ENCODE measurements at places on chromosomes 13 and 19.

- DNase-seq, result no peak
These were observed 18.5 kb upstream of the COLGALT1 start for GRCh38 chr19:17536955-17537354.

DNA sequence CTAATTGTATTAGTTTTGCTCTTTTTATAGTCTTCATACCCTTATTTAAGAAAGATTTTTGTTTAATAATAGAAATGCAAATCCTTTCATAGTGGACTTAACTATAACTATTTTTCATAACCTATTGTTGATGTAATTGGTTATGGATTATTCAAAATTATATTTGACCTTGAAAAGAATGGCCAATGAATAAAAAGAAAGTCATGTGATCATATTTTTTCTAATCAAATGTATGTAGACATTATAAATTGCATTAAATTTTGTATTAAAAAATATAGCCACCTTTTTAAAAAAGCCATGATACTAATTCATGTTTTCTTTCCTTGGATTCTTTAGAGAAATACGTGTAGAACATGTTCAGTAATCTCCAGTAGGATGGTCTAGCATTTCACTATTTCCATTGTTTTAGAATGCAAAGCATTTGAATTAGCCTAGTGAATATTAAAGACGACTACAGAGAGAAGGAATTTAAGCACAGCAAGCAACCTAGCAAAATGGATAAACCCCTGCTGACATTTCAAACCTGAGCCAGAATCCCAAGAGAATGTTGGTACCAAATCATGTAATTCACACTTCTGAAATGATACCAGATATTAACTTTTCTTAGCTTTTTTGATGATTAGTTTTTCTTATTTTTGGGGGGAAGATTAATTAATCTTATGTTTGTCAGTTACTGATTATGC is 1297.4 kb upstream of the MIR17HG start:
- DNase-seq, result no peak

DNA sequence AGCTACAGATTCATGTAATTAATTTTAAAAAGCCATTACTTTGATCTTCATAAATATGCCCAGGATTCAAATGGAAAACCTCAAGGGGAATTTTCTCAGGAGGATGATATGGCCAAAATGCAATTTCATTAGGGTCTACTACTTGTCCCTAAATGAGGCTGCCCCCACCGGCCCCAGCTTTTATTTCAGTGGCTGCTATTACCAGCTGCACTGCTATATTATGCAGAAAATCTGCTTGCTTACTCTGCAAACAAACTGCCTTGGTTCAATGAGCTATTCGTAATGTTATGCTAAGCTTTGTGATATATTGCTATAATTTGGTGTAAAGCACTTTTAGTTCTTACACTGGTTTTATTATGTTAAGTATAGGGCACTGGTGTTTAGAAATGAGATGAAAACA is 137.3 kb upstream of the TMTC4 start:
- no peak for DNase-seq

DNA sequence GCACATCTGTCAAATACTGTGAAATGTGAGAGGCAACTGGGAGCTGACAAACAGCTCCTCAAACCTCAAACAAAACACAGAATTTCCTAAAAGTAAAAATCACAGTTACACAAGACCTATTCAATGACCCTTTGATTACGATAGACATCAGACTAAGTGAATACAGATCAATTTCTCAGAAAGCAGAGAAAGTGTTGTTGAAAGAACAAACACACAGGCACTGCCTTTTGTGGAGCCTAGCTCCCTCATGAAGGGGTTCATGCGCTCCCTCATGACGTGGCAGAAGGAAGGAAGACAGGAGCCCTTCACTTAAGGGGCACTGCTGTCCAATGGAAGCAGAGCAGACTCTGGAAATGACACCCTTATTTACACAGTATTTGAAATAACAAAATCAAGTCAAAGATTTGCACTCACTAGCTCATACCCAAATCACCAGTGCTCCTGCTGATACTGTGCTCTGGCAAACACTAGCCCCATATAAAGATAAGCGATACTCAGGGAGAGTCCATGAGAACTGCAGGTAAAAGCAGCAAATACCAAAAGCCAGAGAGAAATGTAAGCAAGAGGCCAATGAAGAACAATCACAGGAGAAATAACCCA is 144.9 kb downstream of the KLF12 start:
- no peak for DNase-seq

GRCh38 chr13:63901630-63902029 is 2486.0 kb upstream of the PCDH20 start:
- DNase-seq, result no peak

DNA sequence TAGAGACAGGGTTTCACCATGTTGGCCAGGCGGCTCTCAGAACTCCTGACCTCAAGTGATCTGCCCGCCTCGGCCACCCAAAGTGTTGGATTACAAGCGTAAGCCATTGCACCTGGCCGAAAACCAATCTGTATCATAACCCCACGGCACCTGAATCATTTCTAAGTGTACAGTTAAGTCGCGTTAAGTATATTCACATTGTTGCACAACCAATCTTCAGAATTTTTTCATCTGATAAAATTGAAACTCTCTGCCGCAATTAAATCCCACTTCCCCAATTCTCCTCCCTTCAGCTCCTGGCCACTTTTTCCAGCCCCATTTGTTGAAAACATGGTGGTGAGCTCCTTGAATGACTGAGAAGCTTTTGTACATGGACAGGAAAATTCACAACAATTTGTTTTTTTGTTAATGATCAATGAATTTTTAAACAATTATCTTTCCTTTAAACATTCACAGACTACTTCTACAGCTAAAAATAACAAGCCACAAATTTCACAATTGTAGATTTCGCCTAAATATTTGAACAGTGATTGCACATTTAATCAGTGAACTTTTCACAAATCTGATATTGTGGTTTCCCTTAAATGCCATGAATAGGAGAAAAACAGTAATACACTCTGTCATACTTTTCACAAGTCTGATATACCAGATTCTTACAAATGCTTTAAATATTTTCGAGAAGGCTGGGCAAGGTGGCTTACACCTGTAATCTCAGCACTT is 13.8 kb downstream of the FGF21 start:
- no peak for DNase-seq

DNA sequence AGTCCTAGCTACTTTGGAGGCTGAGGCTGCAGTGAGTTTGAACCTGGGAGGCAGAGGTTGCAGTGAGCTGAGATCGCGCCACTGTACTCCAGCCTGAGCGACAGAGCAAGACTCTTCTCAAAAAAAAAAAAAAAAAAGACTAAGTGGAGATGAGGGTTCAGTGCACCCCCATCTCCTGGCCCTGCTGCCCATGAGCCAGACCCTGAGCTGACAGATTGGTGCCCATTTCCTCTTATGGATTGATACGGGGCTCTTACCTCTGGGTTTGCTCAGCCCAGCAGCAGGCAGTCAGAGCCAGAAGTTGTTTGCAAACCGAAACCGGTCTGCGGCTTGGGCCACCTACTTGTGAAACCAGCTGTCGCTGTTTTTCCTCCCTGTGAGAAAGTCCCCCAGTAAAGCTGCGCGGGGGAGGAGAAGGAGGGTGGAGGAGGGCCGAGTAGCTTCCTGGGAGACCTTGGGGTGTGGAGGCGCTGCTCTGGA is 36.9 kb downstream of the ARRDC2 start:
- peak; percentile 54 for DNase-seq

DNA sequence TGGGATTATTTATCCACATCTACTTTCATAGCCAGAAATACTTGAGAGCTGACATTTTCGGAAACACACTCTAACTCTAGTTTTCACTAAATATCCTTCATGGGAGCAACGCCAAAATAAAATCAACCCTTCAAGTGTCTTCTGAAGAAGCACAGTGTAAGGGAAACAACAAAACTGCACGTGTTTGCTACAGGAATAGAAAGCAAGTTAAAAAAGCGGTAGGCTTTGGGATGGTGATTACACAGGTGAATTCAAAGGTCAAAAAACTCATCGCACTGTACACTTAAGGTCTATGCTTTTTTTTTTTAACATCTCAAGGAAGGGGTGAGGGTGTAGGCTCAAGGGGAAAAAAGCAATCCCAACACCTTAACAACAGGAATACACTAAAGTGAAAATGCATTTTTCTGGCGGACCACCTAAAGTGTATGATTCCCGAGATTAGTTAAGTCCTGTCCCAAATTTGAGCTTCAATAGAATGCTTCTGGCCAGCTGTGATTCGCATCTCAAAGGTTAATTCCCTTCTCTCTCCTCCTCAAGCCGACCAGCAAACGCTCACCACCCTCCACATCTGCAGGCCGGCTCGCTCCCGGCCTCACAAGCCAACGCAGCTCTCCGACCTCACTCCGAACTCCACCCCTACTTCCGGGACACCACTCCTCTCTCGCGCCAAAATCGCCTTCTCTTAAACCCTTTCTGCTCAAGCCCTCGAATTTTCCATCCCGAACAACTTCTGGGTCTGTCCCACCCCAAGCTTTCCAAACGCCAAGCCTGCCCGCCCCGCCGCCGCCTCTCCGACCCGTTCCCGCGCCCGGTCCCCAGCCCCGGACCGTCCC is 1.1 kb downstream of the ARGLU1 start:
- peak; percentile 37 for DNase-seq

DNA sequence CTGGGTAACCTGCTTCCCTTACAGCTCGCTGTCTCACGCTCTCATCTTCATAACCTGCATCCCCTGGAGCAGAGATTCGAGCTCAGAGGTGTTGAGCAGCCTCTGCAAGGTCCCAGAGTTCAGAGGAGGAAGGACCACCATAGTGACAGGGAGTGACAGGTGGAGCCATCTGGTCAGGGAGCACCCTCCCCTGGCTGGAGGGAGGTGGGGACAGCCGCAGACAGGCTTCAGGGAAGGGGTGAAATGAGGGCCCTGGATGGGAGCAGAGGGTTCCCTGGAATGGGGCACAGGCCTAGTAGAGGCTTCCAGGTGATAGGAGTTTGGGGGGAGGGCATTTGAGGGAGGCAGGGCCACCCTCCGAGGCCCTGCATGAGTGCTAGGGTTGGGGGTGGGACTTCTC is 82.1 kb downstream of the ZNF429 start:
- no peak for DNase-seq

GRCh38 chr19:30682999-30683536 is 310.9 kb downstream of the ZNF536 start:
- peak; percentile 86 for DNase-seq

DNA sequence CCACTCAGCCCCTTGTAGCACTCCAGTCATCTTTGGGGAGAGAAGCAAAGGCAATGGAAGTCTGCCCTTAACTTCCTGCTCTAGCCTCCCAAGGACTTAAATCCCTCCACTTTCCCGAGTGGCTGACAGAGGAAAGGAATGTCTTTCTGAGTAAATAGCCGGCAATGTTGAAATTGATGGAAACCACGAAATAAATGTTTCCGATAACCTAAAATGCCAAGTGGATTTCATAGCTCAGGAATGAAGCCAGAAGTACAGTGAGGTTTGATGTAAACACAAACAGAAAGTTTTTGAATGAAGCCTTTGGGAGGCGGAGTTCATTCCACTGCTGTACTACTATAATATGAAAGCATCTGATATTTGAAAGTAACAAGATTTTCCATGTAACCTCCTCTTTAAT is 14.0 kb upstream of the TBC1D4 start:
- peak; percentile 85 for DNase-seq

DNA sequence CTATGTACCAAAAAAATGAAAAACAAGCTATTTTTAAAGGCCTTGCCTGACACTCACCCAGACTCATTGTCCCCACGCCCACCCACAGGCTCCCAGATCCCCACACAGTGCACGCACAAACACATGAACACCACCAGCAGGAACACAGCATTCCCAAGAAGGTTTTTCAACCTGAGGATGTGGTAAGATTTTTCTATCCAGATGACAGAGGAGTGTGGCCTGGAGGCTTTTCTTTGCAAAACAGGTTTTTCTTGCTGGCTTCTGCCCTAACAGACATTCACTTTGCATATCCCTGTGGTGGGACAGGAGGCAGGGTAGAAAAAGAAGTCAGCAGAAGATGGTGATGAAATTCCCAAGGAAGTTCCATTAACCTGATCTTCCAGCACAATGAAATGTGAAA is 97.8 kb downstream of the KLF12 start:
- DNase-seq, result no peak

DNA sequence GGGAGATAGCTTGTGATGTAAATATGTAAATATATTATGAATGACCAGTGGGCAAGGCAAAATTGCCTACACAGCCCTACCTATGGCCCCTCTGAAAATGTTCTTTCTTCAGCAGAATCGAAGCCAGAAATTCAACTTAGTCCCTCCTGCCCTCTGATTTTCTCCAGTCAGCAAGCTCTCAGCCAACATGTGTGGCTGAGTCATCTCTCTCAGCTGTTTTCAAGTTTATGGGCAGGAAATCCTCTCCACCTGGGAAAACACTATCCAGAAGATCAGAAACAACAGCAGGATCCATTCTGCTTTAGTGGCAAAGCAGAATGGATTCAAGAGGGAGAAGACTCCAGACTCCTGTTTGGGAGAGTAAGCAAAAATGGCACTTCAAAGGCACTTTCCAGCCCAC is 8.9 kb upstream of the ZNF527 start:
- no peak for DNase-seq

DNA sequence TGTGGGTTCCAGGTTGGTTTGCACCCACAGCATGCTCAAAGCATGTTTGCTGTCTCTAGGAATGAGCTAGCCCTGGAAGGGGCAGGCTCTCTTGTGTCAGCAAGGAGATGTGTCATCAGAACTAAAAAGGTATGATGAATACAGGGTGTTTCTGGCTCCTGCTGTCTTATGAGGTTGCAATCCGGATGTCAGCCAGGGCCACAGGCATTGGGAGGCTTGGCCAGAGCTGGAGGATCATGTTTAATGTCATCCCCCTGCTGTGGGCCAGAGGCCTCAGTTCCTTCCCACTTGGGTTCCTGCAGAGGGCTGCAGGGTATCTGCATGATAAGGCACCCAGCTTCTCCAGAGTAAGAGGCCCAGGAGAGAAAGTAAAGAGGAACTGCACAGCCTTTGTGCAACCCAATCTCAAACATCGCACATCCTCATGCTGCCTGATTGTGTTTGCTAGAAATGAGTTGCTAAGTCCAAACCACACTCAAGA is 193.6 kb downstream of the COL4A1 start:
- DNase-seq, result peak; percentile 80

DNA sequence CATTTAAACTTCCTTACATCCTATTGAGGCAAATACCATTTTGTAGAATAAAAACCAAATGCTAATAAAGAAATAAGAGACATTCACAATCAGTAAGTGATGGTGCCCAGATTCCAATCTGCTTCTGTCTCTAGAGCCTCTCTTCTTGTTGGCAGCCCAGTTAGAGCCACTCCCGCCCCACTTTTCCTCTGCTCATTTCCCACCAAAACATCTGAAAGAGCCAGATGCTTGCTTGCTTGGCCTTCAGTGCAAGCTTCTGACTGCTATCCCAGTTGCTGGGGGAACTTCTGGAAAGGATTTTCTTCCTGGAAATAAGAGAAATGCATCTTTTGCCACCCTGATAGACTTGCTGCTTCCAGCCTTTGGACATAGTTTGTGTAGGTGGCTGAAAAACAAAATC is 12.9 kb downstream of the FRY start:
- DNase-seq, result no peak

DNA sequence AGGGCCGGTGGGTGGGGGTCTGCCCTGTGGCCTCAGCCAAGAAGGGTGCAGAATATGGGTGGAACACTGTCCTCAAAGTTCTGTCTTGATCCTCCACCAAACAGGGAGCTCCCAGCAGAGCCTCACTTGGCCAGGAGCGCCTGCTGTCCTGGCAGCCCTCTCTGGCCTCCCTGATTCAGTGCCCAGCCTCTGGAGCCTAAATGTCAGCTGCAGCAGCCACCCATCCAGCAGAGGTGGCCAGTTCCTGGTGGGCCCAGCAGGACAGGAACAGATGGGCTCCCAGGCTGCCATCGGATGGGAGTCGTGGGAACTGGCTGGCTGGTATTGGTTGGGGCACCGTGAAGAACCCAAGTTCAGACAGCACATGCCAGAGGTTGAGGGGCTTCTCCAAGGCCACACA is 1.8 kb upstream of the USE1 start:
- DNase-seq, result no peak

GRCh38 chr13:101127741-101128353 is 288.5 kb downstream of the NALCN start:
- DNase-seq, result peak; percentile 53

Data from fibroblast of upper back skin (primary cell).